Renal pelvis (tissue), 12 donors: ENCODE measurements at places on chromosomes 1 and 21.

DNA sequence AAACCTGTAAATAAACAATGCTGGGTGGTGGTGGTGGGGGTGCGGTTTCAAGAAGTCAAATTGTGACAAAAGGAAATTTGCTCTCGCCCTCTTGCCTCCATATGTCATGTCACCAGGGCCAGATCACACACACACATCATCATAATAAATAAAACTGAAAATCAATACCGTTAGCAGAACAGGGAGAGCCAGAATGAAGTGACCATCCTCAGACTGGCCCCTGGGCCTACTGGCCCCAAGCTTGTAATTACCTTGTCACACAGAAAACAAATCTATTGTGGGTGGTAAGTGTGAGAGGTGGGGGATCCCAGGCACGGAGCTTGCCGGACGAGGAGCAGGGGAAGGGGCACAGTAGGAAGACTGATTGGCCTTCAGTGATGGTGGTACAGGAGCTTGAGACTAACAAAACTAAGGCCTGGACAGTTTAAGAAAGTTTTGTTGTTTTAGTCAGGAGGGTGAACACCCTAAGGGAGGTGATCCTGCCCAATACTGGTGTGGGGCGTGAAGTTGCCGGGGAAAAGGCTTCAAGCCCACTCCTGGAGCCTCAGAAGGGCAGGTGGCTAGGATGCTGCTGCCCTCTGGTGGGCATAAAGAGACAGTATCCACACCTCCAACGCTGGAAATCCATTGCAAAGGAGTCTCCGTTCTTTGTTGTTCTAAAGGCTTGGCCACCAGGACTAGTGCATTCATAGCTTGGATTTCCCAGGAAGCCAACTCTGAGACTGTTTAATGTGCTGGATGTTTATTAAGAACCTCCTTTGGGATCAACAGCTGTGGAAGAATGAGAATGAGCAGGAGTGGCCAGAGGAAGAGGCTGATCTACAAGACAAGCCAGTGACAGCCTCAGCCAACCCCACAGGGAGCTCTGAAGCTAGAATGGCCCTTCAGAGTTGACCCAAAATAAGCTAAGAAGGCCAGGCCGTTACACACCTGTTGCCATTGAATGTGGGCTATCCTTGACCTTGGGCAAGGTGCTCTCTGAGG lies 8.1 kb upstream of the C1orf216 start:
- peak; percentile 57 for DNase-seq

- no peak for DNase-seq
Measured at GRCh38 chr1:201063145-201063544, 39.6 kb upstream of the KIF21B start.

DNA sequence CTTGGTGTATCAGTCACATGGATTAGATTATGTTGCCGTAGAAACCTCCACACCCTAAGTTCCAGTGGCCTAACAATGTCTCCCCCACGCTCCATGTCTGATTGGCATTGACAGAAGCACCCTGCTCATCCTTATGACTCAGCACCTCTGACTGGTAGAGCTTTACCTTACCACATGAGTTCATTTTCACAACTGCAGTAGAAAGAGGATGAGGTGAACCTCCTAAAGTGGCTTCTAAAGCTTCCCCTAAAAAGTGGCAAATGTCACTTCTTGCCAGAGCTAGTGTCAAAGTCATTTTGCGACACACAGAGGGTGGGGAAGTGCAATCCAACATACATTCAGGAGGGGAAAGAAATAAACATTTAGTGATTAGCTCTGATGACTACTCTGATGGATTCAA lies 30.6 kb upstream of the LYPD8 start:
- no peak for DNase-seq

DNA sequence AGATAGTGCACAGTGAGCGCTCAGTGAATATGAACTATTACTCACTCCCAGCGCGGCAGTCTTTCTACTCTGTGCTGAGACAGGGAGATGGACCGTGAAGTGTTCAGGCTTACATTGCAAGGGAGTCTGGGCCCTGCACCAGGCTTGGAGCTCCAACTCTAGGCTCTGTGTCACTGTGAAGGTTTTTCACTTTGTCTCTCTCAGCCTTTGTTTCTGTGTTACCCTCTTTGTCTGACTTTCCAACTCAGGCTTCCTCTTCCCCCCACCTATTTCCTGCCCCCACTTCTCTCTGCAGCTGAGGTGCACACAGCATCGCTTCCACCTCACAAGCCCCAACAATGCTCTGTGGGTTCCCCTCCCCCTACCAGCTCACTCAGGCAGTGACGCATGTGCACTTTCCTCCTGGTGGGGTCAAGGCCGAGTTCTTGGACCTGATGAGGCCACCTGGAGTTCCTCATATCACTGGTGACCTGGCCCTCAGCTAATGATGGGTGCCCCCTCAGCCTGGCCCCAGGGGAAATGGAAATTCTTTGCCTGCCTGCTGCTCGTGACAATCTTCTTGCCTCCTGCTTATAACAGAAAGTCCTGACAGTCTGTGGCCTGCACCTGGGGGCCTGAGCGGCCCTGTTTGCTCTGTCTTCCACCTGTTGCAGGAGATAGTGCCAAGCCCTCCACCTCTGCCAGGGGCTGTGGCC lies 1.1 kb upstream of the LCK start:
- DNase-seq: peak; percentile 49

- DNase-seq: no peak
Measured at GRCh38 chr1:241842565-241842964, 5.4 kb upstream of the EXO1 start.

GRCh38 chr1:59291561-59291960 lies 5.3 kb upstream of the FGGY start:
- no peak for DNase-seq

DNA sequence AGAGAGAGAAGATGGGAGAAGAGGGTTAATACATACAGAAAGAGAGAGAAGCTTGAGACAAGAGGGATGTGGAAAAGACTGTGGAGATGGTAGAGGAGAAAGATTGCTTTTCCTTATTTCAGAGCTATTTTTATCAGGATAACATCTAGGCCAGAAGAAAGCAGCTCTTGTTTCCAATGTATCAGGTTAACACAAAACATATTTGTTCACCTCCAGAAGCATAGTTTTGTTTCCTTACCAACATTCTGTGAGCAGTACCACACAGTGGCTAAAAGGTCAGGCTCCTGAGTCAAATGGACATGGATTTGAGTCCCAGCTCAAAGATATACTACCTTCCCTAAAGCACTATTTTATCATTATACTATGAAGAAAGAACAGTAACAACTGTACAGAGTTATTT lies 185.5 kb downstream of the DUSP10 start:
- DNase-seq: no peak

GRCh38 chr1:229579059-229579673 lies 20.7 kb upstream of the ABCB10 start:
- no peak for DNase-seq

DNA sequence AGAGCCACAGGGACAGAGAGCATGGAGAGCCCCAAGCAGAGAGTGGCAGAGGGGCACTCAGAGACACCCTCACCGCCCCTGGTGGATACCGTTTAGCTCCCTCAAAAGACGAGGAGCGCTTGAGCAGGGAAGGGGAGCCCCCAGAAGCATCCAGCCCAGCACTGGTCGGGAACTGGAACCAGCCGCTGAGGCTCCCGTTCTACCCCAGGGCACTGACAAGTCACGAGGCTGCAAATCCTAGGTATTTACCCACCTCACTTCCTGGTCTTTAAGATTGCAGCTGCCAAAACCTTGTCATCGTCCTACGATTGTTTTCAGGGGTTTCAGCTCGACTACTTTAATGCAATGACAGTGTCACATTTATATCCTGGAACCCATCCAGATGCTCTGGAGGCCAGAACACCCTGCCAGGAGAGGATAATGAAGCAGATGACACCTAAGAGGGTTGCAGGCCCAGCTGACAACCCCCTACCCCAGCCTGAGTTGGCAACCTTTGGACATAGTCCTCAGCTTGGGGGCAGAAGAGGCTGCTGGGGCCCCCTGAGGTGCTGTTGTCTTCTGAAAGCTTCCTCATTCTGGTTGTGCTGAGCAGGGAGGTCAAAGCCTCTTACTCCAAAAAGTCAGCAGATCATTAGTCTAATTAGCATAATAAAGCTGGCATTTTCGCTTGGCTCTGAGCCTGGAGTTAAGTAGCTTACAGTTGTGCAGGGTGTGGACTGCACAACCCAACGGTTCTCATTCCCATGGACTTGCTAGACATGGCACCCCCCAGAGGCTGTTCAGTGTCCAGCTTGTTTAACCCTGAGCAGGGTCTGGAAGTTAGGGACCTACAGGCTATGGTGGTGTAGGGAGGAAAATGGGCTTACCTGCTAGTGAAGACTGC lies 20.6 kb upstream of the BACE2 start:
- DNase-seq: no peak

DNA sequence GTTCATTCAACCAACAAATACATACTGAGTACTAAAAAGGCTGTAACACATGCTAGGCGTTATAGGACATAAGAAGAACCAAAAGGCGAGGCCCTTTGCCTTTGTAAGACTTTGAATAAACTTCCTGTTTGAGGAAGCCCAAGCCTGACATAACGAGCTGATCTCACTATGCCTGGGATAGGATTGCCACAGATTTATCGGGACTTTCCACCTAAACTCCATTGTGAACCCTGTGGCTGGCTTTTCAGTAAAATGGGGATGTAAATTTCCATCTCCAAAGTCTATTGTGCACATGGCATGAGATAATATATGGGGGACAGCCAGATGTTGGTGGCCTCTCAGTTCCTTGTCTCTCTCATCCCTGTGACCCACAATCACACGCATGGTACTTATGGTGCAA lies 41.9 kb downstream of the LMO4 start:
- no peak for DNase-seq

DNA sequence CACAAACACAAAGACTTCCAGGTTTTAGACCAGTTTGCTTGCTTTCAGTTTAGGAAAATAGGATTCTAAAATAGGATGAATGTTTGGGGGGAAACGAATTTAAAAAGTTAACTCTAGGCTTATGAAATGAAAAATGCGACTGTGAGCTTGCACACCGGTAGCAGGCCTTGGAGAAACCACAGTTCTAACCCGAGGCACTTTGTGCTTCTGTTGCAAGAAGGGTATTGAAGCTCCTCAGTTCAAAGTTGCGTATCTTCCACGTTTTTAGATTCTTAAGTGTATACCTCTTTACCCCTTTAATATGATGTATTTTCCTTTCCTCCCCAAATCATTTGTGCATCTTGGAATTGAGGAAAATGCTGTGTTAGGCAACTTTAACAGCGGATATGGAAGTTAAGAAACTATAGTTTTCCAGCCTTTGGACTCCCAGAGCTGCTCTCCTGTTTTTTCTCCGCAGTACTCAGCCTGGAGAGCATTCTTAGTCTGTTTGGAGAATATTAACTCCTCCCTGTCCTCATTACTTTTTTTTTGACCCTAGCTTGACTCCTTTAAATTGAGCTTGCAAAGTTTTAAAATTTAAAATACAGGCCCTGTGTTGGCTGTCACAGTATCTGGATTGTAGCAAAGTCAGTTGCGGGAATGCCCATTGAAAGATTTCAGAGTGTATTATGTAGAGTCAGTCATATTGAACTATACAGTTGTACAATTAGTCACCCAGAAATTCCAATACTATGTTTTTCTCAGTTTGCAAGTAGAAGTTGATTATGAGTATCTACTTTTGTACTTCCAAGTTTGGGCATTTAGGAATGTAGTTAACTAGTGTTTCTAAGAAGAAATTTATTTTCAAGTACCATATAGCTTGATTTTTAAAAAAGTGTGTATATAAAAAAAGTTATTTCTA lies 2.6 kb downstream of the MRPS6 start:
- no peak for DNase-seq

DNA sequence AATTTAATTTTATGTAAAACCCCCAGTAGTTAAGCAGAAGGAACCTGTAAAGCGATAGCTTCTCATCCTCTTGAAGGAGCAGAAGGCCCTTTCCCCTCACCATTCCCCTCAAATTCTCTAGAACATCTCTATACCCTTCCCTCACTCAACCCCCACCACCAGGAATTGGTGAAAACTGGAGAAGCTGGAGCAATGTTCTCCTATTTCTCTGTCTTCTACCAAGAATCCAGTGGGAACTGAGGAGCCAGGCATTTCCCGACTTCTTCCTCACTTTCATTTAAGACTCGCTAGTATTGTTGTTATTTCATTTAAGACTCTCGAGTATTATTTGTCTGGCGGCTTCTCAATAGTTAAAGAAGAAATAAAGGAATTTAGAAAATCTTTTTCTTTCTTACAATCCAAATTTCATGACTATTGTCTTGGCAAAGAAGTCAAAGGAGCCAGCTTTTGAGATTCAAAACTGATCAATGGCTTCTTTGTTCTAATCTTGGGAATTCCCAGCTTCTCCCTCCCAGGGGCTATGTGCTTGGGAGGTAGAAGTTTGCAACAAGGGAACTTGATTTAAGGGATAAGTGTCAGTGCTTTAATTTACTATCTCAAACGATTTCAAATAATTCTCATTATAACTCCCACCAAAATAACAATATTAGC lies 253.3 kb upstream of the ADGRL2 start:
- no peak for DNase-seq

- no peak for DNase-seq
Measured at GRCh38 chr1:39238476-39238875, 34.0 kb downstream of the MACF1 start.

DNA sequence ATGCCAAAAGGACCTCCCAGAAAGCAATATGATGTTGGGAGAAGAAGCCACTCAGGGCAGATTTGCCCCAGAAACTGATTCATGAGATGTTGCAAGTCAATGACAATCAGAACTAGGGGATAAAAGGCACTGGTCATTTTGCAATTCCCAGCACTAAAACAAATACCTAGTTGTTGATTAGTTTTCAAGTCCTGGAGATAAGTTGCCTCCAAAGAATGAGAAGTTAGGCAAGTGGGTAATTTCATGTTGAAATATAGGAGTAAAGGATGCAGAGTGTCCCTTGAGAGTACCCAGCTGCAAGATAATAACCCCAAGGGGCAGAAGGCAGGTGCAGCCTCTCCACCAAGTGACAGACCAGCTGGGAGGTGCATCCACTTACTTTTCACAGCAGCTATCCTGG lies 363.6 kb downstream of the PBX1 start:
- DNase-seq: no peak

- no peak for DNase-seq
Measured at GRCh38 chr1:102919659-102920058, 188.7 kb downstream of the COL11A1 start.

DNA sequence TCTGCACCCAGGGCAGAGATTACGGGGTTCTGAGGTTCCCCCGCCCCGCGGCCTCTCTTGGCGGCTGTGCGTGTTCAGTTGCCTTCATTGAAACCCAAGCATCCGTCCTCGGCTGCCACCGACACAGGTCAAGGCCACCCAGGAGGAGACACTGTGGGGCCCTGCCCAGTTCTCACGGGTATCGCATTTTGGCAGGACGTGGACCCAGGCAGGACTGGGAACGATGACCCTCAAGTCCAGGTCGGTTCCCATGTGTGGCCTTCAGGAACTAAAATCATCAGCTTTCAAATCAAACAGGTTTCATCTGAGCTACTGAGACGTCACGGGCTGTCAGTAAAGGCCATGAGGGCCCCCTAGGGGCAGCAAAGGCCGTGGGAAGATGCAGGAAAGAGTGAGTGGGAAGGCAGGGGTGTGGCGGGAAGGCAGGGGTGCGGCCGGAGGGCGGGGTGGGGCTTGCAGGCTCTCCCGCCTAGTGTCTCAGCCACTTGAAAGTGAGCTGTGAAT lies 7.0 kb upstream of the C1orf174 start:
- DNase-seq: no peak

DNA sequence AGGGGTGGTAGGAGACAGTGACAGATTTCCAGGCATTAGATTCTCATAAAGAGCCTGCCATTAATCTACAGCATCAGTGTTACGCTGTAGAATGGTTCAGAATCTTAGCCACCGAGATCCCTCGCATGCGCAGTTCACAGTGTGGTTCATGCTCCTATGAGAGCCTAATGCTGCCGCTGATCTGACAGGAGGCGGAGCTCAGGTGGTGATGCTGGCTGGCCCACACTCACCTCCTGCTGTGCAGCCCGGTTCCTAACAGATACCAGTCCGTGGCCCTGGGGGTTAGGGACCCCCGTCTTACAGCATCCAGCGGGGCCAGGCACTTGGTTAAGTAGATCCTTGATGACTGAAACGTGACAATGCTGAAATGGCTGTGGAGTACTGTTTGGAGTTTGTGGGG lies 163.6 kb upstream of the C1orf21 start:
- DNase-seq: no peak
